ENCODE measurements at places on chromosomes 12 and 14. TPM values are rescaled to one million over a fixed set of nuclear protein-coding genes. Genes with fewer than 3 reads are reported as not detected.

RNASE12 gene
- not detected for total RNA-seq

HELB gene
- total RNA-seq = 14.6 TPM

GRCh38 chr12:25904442-25904841 is 54.0 kb upstream of the RASSF8 start:
- DNase-seq = no peak

DNA sequence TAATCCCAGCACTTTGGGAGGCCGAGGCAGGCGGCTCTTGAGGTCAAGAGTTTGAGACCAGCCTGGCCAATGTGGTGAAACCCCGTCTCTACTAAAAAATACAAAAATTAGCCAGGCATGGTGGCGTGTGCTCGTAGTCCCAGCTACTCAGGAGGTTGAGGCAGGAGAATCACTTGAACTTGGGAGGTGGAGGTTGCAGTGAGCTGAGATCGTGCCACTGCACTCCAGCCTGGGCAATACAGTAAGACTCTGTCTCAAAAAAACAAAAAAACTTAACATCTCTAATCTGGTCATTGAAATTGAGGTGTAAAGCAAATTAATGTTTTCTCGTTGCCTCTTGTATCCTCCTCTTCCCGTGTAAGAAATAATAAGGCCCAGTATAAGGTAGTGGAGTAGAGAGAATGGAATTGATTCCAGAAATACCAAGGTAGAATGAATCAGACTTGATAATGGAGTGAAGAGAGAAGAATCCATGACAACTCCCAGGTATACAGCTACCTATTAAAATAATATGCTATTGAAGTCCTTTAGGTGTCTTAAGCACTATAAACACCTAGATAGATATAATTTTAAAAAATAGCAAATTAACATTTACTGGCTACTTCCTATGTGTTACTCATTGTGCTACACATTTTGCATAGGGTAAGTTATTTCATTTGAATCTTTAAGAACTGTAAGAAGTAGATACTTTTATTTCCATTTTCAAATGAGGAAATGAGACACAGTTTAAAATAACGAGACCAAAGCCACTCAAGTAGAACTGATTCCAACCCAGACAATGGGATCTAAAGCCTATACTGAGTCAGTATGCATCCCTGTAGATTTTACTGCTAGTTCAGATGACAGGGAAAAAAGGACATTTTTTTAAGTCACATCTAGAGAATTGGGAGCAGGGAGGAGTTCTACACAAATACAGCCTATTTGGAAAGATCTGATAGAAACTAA is 23.2 kb downstream of the RAP1B start:
- DNase-seq = no peak

DNA sequence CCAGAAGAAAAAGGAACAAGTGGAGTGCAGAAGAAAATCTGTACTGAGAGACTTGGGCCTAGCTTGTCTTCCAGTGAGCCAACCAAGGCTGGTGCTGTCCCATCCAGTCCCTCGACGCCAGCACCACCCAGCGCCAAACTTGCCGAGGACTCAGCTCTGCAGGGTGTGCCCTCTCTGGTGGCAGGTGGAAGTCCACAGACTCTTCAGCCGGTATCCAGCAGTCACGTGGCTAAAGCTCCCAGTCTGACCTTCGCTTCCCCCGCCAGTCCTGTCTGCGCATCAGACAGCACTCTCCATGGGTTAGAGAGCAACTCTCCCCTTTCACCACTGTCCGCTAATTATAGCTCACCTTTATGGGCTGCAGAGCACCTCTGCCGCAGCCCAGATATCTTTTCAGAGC is 15.6 kb downstream of the CIPC start:
- DNase-seq = no peak

GRCh38 chr12:125470838-125471783 is 405.9 kb downstream of the AACS start:
- no peak for DNase-seq
